NK-92 treated with Interleukin-12 subunit alpha and Interleukin-12 subunit beta, amount 100 ng/mL, for 24 hours (cell line): ENCODE measurements at places on chromosomes 2 and 18.

DNA sequence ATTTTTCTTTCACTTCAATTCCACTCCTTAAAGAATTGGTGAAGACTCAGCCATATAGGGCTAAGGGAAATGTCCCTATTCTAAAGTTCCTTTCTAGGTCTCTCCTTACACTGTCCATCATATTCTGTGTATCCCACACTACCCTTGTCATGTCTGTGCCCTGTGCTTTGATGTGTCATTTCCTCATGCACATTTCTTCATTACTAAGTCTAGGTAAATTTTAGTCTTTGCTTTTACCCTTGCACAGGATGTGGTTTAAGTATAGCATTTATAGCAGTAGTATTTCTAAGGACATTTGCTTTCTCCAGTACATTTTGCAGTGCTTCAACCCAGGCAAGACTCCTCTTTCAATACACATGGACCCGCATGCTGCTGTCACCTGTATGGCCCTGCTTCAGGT, 221.5 kb upstream of the ACVR2A start:
- no peak for DNase-seq

DNA sequence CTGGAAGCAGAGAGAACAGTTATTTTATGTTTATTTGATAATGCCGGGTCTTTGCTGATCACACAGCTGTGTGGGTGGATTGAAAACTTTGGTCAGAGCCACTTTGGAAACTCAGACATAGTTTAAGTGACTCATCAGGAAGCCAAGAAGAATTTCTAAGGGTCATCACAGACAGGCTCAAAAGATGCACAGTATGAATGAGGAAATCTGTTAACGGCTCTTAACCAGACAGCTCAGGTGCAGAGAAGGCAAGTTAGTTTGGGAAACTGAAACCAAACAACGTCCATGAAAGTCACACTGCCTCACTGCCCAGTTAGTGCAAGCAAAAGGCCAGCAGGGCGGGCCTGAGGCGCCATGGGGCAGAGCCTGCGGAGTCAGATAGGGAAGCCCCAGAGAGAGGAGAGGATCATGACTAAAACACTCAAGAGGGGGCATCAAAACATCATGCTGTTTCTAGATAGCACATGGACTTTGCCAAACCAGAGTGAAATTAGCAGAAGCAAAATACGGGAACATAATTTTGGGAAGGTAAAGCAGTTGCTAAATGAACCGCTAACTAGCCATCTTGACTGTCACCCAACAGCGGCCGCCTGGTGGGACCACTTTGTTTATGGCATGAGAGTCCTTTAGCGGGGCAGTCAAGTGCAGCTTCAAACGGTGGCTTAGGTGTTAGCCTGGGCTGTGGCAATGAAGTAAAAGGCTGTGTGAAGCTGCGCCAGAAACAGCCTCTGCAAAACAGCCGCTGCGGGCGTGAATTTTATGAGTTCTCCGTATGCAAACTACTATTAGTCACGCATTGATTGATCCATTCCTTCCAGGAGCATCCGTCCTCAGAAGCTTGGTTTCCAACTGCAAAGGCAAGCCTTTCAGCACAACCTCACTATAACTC, 101.2 kb downstream of the KCTD18 start:
- DNase-seq, result no peak

DNA sequence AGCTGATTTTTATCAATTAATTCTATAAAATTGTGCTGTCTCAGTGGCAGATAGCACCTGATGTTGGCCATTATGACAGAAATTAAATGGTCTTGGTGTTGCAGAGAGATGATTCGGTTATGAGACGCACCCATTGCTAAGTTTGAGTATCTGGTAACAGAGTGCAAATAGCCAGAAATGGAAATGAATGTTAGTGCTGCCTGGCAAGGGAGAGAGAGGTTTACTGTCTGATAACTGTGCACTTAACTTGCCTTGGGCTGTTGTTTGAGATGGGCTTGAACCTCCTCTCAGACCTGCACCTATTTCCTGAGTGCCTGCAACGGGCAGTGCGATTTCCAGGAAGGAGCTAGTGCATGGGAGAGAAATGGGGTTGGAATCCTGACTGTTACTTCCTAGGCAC, 11.7 kb downstream of the DPYSL5 start:
- no peak for DNase-seq

DNA sequence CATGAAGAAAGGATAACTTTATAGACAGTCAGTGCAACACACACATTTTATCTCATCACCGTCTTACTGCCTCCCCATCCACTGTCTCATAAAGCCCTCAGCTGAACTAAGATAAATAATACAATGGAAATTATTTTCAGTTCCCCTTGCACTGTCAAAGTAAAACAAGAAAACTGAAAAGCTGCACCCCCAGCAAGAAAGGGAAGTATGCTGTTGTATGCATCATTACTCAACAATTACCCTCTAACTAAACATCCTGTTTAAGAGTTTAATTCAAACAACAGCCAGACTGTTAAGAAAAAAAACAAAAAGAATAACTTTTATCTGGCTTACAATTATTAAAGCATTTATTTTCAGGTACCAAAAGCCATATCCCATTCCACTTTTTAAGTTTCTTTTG, 25.0 kb downstream of the MPPE1 start:
- DNase-seq, result no peak

DNA sequence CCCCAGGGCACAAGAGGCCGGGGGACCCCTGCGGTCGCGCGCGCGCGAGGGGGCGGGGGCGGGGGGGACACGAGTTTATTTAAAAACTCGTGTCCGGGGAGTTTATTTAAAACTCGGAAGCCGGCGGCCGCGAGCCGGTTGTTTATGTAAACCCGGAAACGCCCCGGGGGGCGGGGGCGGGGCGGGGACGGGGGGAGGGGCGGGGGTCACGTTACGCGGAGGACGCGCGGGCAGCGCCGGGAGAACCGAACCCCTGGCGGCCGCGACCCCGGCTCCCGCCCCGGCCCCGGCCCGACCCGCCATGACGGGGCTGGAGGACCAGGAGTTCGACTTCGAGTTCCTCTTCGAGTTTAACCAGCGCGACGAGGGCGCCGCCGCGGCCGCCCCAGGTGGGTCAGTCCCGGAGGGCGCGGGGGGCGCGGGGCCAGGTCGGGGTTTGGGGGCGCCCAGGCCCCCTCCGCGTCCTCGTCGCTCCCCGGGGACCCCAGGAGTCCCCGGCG, 4.4 kb downstream of the NFATC1 start:
- DNase-seq, result no peak

DNA sequence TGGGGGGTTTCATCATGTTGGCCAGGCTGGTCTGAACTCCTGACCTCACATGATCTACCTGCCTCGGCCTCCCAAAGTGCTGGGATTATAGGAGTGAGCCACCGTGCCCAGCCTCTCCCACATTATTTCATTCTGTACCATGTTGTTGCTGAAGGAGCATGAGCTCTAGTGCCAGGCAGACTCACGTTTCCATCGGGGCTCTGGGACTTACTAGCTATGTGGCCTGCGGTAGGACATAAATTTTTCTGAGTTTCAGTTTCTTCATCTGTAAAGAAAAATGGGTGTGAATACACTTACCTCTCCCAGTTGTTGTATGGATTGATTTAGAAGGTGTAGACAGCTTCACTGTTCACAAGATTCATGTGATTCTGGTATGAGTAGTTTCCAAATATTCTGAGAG, 30.8 kb upstream of the CCL20 start:
- DNase-seq, result no peak

DNA sequence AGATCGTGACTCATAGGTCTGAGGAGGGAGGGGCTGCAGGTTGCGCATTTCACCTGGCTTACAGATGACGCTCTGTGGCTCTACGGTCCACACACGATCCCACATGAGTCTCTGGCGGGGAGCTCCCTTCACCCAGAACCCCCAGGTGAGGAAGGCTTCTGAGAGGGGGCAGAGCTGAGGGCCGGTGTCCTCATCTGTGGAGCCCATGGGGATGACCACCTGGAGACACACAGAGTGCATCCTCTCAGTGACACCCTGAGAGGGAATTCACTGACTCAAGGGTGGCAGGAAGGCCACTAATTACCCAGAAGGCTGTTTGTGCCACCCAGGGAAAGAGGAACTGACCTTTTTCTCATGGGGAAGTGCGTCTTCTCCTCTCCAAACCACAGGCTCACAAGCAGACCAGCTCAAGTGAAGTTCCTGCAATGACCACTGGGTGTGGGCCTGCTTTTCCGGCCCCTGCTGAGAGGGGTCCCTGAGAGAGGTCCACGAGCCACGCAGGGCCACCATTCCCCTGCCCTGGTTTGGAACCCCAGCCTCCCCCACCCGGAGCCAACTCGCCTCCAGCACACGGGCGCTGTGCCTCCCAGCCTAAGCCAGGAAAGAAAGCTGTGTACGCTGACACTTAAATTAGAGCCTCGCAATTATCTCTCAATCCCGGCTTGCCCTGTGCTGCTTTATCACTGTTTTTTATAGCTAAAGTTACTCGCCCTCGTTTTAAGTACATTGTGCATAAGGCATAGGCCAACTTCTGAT, 114.1 kb downstream of the BCL11A start:
- DNase-seq, result no peak

DNA sequence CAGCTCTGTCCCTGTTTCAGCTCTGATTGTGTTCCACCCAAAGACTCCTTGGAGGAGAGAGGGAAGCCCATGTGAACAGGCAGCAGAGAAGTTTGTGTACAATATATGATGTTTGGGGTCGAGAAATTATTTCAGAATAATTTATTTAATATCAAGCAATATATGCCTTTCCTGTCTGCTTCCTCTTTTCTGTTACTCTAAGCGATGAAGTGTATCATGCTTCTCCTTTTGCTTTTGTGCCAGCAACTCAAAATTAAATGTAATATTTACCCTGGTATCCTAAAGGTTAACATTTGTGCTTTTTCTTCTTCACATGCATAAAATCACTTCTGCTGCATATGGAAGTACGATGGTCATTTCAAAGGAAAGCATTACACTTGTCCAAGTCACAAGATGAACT, 2.4 kb upstream of the NTSR2 start:
- DNase-seq, result no peak

GRCh38 chr18:44715245-44715644, 34.6 kb downstream of the SETBP1 start:
- no peak for DNase-seq

- DNase-seq, result no peak
Observed at GRCh38 chr2:102703748-102704147, 58.1 kb upstream of the TMEM182 start.

GRCh38 chr2:6878549-6878948, 972 bp downstream of the RSAD2 start:
- DNase-seq, result no peak

DNA sequence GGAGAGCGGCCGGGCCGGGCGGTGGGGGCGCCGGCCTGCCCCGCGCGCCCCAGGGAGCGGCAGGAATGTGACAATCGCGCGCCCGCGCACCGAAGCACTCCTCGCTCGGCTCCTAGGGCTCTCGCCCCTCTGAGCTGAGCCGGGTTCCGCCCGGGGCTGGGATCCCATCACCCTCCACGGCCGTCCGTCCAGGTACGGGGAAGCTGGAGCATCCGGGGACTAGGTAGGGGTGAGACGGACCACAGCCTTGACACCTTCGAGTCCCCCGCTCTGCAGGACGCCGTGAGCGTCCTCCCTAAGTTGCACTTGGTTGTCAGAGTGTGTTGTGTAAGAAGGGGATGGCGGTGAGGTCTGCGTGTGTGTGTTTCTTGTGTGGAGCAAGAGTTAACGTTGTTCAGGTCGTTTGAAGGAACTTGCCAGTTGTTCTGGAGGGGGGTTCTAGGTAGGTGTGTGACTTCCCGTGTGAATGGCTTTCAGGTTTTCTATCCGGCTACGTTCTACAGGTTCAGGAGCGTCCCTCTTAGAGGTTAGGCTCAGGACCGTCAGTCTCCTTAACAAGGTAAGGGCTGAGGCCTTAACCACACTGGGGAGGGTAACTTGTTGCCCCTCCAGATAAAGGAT, 393 bp downstream of the IL1R1 start:
- no peak for DNase-seq

- DNase-seq, result no peak
Observed at GRCh38 chr2:45330637-45331409, 280.2 kb downstream of the SRBD1 start.

- no peak for DNase-seq
Observed at GRCh38 chr2:186751790-186752189, 57.9 kb downstream of the FAM171B start.

GRCh38 chr2:241551998-241552737, 6.4 kb upstream of the BOK start:
- no peak for DNase-seq

DNA sequence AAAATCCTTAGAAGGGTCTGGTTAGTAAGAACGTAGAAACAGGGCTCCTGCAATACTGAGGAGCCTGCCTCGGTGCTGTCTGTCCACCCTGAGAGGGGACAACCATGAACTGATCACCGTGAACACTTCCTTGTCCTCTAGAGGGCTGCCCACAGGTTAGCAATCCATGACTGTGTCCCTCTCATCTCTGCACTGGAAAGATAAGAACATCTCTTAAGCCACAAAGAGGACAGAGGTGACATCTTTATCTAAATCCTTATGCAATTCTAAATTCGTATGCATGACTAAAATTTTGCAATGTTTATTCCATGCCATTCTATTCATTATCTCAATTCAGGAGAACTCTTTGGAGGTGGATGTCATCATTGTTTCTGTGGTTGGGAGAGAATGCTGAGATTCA, 12.8 kb downstream of the EFR3B start:
- no peak for DNase-seq

GRCh38 chr2:39491653-39492052, 54.6 kb upstream of the MAP4K3 start:
- DNase-seq, result no peak

DNA sequence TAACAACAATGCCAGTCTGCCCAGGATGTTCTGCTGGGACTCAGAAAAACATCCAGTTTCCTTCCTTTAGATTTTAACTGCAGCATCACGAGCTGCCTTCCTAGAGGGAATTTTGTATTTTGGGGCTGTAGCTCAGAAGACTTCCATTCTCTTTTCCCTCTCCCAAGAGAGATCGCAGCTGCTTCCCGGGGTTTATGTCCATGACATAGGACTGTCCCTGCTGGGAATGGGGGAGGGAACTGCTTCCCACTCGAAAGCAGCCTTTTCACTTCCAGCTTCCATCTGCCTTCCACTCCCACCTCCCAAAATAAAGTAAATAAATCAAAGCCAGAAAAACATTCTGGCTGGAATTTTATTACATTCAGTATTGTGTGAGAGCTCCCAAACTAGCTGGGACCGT, 52.4 kb downstream of the LIMS1 start:
- no peak for DNase-seq

GRCh38 chr2:177246000-177246399, 18.5 kb downstream of the NFE2L2 start:
- no peak for DNase-seq

GRCh38 chr2:109247812-109248211, 118.8 kb downstream of the SH3RF3 start:
- no peak for DNase-seq

- no peak for DNase-seq
Observed at GRCh38 chr2:95277246-95277906, 3.1 kb downstream of the PROM2 start.

DNA sequence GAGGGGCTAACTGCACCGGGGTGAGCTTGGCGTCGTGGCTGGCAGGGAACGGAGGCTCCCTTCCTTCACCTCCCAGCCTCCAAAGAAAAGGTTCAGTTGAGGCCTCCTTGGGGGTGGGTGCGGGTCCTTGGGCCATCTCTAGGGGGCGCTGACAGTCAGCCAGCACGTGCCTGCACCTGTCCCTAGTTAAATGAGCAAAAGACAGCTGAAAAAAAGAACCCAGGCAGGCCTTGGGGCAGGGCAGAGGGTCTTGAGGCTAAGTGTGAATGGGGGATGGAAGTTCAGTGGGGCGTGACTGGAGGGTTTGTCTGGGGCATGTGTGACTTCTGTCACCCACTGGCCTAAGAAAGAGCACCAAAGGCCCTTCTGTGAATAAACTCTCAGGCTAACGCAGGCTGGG, 56.4 kb downstream of the ZFP36L2 start:
- DNase-seq, result no peak

- no peak for DNase-seq
Observed at GRCh38 chr2:62391696-62392095, 114.3 kb downstream of the TMEM17 start.
